CD8-positive, alpha-beta T cell (primary cell): ENCODE measurements at places on chromosomes 12 and 14. TPM values are rescaled to one million over a fixed set of nuclear protein-coding genes. Genes with fewer than 3 reads are reported as not detected.
A peak's percentile ranks its signal among the peaks of the same experiment; 100 is the strongest.

DNA sequence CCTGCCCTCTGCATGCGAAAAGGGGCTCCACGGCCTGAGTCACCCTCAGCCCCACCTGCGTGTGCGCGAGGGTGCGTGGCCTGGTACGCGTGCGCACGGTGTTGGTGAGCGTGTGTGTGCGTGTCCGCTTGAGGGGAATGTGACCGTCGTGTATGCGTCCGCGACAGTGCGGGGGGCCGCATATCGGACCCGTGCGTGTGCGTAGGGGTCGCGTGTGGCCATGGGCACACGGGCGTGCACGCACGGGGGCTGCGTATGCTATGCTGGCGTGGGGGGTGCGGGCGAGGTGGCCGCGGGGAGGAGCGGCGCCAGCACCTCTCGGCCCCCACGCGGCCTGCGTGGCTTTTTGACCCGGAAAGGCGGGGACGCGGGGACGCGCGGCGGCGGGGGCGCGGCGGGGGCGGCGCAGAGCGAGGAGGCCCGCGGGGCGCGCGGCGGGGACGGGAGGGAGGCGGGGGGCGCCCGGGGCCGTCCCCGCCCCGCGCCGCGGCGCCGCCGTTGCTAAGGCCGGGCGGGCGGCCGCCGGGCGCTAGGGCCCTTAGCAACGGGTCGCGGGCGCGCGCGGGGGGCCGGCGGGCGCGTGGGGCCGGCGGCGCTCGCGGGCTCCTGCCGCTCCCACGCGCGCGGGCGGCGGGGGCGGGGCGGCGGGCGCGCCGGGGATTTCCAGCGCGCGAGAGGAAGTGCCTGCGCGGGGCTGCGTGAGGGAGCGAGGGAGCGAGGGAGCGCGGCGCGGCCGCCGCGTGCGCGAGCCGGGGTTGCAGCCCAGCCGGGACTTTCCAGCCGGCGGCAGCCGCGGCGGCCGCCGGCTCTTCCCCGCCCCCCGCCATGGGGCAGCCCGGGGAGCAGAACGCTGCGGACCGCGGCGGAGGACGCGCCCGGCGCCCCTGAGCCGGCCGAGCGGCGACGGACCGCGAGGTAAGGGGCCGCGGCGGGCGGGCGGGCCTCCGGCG lies at the start of gene TRAF3:
TRAF3 (plus strand) TSS at position 689 of the 950 bp plus-strand sequence. CDS start 92,753 bp downstream, outside the sequence.
- DNase-seq: peak; percentile 76

DNA sequence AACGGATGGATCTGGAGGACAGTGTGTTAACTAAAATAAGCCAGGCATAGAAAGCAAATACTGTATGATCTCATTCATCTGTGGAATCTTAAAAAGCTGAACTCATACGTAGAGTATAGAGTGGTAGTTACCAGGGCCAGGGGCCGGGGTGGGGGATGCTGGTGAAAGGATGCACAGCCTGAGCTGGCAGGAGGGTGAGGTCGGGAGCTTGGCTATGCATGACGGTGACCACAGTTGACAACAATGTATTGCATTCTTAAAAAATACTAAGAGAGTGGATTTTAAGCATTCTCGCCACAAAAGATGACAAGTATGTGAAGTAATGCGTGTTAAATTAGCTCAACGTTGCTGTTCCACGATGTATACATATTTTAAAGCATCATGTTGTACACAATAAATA lies 351.3 kb downstream of the TMEM121 start:
- no peak for DNase-seq

Gene ZNF10
- total RNA-seq: 63.5 TPM

- DNase-seq: no peak
Observed at GRCh38 chr12:89693639-89694202, 14.9 kb downstream of the ATP2B1 start.
